ENCODE measurements at places on chromosomes 1 and 21. TPM values are rescaled to one million over a fixed set of nuclear protein-coding genes. Genes with fewer than 3 reads are reported as not detected.

DNA sequence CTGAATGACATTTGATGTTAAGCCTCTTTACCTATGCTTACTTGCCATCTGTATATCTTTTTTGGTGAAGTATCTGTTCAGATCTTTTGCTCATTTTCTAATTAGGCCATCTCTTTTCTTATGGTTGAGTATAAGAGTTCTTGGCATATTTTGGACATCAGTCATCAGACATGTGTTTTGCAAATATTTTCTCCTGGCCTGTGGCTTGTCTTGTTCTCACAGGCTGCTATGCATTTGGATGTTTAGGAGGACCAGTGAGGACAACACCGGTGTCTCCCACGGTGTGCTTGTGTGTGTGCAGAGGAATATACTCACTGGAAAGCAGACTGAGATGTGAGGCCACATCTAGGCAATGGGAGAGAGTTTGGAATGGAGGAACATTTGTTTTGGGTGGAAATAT is 87.1 kb upstream of the LYST start:
- peak overlapping the region; percentile 70 for H3K27ac ChIP-seq
- no peak overlapping the region for H3K4me3 ChIP-seq
- H3K36me3 ChIP-seq: no peaks in the 10 kb centered on the region
- peaks cover 69% of the 10 kb centered on the region for H3K4me1 ChIP-seq
- H3K27me3 ChIP-seq: no peaks in the 10 kb centered on the region
- no peak for DNase-seq

DNA sequence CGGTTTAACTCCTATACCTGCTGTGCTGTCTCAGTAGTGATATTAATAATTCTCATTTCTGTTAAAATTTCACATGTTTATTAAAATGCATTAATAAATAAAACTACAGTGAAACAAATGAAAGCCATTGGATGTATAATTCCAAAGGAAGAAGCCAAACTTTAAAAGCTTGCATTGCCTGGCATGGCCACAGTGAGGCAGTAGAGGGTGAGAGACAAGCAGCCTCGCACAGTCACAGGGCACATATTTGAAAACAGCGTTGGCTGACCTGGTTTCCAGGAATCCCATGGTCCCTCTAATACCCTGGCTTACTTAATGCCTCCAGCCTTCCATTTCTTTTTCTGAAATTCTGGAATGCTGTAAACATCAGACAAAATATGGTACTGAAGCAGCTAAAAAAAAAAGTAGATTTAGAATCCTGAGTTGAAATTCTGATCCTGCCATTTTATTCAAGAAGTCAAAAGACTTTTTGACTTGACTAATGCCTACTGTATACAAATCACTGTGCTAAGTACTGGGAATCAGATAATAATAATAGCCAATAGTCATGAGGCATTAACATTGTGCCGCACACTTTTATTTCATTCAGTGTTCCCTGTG is 6.7 kb upstream of the RNASEL start:
- H3K4me3 ChIP-seq: no peak overlapping the region
- H3K4me1 ChIP-seq: peaks cover 3% of the 10 kb centered on the region
- no peaks in the 10 kb centered on the region for H3K27me3 ChIP-seq
- peak; percentile 67 for DNase-seq
- H3K36me3 ChIP-seq: no peaks in the 10 kb centered on the region

GRCh38 chr1:248838357-248839167 is 538 bp downstream of the ZNF672 start:
- peaks cover 17% of the 10 kb centered on the region for H3K36me3 ChIP-seq
- peak; percentile 95 for DNase-seq
- H3K4me3 ChIP-seq: peak overlapping the region; percentile 83
- H3K27me3 ChIP-seq: no peaks in the 10 kb centered on the region

DNA sequence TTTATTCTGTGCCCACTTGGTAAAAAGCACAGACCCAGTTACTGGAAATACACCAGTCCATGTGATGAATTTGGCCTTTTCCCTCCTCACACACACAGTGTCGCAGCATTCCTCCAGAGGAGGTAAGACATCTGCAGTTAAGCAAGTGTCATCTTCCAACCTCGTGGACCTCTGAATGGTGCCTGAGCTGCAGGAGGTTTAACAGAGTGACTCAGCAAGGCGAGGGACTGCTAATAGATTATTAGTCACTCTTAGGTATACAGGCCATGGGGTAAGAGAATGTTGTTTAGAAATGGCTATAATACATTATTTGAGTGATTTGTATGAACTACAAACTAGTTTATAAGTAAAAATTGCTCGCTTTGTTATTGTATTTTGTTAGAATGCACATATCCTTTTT is 8.6 kb upstream of the LRRC8B start:
- H3K27me3 ChIP-seq: no peaks in the 10 kb centered on the region
- no peak overlapping the region for H3K27ac ChIP-seq
- H3K36me3 ChIP-seq: no peaks in the 10 kb centered on the region
- no peak overlapping the region for H3K4me3 ChIP-seq

DNA sequence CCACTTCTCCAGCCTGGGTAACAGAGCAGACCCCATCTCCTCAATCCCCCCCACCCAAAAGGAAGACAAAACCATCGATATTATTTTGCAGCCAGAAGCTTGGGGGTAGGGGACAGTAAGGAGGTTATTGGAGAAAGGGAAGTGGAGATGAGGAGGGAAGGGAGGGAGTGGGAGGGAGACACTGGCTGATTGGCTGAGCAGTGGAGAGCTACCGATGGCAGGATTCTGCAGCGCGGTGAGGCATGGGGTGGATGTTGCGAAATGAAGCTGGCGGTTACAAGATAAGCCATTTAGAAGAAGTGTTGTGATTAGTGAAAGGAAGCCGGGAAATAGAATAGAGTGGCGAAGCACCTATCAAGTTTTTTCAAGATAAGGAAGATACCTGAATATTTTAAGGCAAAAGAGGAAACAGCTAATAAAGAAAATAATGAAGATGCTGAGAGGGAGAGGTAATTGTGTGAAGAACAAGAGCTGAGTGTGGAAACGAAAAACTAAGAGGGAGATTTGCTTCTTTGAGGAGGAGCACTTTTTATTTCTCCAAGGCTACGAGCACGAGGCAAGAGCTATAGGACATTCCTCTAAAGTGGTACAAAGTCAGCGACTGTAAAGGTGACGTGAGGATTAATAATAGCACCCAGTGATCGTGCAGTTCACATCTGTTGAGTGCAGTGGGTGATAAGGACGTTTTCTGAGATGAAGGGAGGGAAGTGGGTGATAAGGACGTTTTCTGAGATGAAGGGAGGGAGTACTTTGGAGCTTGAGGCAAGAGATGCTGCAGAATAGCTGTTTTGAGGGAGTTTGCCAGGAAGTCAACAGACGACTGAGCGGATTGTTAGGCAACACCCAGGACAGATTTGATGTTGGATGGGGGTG is 103.2 kb upstream of the KIF26B start:
- peaks cover 12% of the 10 kb centered on the region for H3K4me1 ChIP-seq
- H3K27me3 ChIP-seq: no peaks in the 10 kb centered on the region
- no peaks in the 10 kb centered on the region for H3K36me3 ChIP-seq

DNA sequence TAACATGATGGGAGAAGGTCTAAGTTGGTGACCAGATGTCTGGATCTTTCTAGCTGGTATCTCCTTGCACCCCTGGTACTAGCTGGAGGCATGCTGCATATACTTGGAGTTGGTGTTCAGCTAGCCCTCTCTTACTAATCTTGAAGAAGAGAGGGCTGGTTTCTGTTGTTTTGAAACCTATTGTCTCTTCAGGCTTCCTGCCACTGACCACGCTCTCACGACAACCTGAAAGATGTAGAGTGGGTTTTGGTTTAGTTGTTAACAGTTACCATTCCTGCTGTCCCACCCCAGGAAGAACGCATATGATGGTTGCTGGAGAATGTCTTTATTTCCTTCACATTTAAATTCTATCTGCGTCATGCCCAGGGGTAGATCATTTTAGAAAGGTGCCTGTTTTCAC is 3.6 kb downstream of the MAN1C1 start:
- no peaks in the 10 kb centered on the region for H3K36me3 ChIP-seq
- no peaks in the 10 kb centered on the region for H3K27me3 ChIP-seq
- H3K4me3 ChIP-seq: no peak overlapping the region
- peaks cover 8% of the 10 kb centered on the region for H3K4me1 ChIP-seq
- no peak overlapping the region for H3K27ac ChIP-seq

DNA sequence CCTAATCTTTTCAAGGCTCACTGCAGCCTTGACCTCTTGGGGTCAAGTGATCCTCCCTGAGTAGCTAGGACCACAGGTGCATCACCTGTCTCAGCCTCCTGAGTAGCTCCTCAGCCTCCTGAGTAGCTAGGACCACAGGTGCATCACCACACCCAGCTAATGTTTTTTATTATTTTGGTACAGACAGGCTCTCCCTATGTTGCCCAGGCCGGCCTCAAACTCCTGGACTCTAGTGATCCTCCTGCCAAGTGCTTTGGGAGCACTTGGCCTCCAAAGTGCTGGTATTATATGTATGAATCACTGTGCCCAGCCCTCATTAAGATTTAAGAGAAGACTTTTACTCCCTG is 58.5 kb upstream of the S1PR1 start:
- H3K36me3 ChIP-seq: no peaks in the 10 kb centered on the region
- H3K27me3 ChIP-seq: no peaks in the 10 kb centered on the region
- H3K4me3 ChIP-seq: no peak overlapping the region

GRCh38 chr1:169745015-169745861 is 11.4 kb upstream of the SELE start:
- no peak overlapping the region for H3K4me3 ChIP-seq
- H3K4me1 ChIP-seq: no peaks in the 10 kb centered on the region
- no peak for DNase-seq
- H3K36me3 ChIP-seq: no peaks in the 10 kb centered on the region
- no peak overlapping the region for H3K27ac ChIP-seq
- no peaks in the 10 kb centered on the region for H3K27me3 ChIP-seq

- no peak overlapping the region for H3K4me3 ChIP-seq
- no peaks in the 10 kb centered on the region for H3K36me3 ChIP-seq
- no peaks in the 10 kb centered on the region for H3K4me1 ChIP-seq
- H3K27me3 ChIP-seq: no peaks in the 10 kb centered on the region
- peak; percentile 44 for DNase-seq
Measured at GRCh38 chr1:181936768-181937581, 124.5 kb downstream of the ZNF648 start.

- H3K27ac ChIP-seq: no peak overlapping the region
Measured at GRCh38 chr1:168786476-168787330, 57.7 kb upstream of the DPT start.

DNA sequence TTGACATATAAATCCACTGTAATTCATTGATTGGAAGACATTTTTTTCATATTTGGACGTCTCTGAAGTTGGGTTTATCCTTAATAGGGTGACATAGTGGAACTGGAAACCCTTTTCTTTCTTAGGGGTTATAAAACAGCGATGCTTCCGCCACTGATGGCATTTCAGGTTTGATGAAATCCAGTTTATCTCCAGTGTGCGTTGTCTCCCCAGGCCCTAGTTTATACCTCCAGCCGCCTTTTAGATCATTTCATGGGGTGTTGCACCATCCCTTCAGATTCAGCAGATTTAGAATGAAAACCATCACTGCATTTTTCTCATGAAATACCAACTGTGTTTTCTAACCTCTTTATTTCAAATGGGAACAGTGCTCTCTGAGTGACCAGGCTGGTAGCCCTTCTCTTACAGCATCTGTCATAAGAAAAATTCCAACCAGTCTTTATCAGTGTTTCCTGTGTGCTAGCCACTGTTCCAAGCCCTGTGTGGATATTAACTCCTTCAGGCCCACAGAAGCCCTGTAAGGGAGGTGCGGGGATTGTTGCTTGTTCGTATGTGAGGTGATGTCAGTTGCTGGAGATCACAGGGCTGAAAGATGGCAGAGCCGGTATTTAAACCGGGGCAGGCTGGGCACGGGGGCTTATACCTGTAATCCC is 19.0 kb downstream of the H6PD start:
- H3K27ac ChIP-seq: no peak overlapping the region
- no peaks in the 10 kb centered on the region for H3K27me3 ChIP-seq
- H3K4me1 ChIP-seq: no peaks in the 10 kb centered on the region
- no peak for DNase-seq
- no peak overlapping the region for H3K4me3 ChIP-seq
- peaks cover 24% of the 10 kb centered on the region for H3K36me3 ChIP-seq

- H3K36me3 ChIP-seq: no peaks in the 10 kb centered on the region
- DNase-seq: no peak
- H3K27me3 ChIP-seq: no peaks in the 10 kb centered on the region
- peaks cover 11% of the 10 kb centered on the region for H3K4me1 ChIP-seq
Measured at GRCh38 chr1:116150368-116150767, 39.2 kb downstream of the MAB21L3 start.

DNA sequence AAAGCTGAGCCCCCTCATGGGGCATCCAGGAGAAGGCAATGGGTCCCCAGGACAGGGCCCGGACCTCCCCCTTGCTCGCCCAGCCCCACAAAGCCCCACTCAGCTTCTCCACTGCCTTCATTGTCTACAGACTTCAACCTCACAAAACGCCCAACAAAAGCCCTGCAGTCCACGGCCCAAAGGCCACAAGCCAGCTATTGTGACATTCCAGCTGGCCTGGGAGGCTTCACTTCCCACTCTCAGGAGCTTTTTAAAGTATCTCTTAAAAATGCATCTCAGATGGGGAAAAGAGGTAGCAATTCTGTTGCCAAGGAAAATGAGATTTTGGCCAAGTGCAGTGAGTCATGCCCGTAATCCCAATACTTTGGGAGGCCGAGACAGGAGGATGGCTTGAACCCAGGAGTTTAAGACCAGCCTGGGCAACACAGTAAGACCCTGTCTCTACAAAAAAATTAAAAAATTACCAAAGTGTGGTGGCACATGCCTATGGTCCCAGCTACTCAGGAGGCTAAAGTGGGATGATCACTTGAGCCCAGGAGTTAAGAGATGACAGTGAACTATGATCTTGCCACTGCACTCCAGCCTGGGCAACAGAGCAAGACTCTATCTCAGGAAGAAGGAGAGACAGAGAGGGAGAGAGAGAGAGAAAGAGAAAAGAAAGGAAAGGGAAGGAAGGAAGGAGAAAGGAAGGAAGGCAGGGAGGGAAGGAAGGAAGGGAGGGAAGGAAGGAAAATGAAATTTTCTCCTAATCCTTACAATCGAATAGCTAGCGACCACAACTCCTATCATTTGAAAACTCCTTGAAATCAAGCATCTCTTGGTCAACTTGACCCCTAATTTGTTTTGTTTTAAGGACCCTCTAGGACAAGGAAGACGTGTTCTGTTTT is 31.4 kb upstream of the TARDBP start:
- no peak for DNase-seq
- H3K27me3 ChIP-seq: no peaks in the 10 kb centered on the region
- no peak overlapping the region for H3K27ac ChIP-seq
- peaks cover 7% of the 10 kb centered on the region for H3K4me1 ChIP-seq
- H3K36me3 ChIP-seq: no peaks in the 10 kb centered on the region
- no peak overlapping the region for H3K4me3 ChIP-seq

DNA sequence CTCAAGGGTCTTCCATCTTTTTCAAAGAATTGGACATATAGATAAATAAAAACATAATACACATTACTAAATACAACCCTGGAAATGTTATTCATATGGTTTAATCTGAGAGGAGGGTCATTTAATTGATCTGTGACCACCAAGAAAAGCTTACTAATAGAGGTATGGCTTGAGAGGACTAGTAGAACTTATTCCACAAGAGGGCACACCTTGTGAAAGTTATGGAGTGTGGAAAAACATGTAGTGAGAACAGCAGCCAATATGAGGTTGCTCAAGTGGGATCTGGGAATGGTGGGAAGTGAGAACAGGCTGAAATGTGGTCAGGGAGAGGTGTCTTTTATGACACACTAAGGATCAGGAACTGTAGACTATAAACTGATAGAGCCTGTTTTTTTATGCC is 973.5 kb upstream of the B3GALT2 start:
- no peaks in the 10 kb centered on the region for H3K27me3 ChIP-seq
- H3K4me1 ChIP-seq: no peaks in the 10 kb centered on the region
- no peaks in the 10 kb centered on the region for H3K36me3 ChIP-seq
- no peak overlapping the region for H3K27ac ChIP-seq
- H3K4me3 ChIP-seq: no peak overlapping the region

Gene MMEL1
- 0.22 TPM for total RNA-seq

Gene LIN28A
- total RNA-seq: not detected

All from B cell (primary cell).